ENCODE measurements at places on chromosomes 7 and 10.

- DNase-seq: no peak
Measured at GRCh38 chr7:141208539-141208938, 134.7 kb downstream of the TMEM178B start.

GRCh38 chr10:126732868-126733267 is 62.4 kb upstream of the C10orf90 start:
- DNase-seq: no peak

DNA sequence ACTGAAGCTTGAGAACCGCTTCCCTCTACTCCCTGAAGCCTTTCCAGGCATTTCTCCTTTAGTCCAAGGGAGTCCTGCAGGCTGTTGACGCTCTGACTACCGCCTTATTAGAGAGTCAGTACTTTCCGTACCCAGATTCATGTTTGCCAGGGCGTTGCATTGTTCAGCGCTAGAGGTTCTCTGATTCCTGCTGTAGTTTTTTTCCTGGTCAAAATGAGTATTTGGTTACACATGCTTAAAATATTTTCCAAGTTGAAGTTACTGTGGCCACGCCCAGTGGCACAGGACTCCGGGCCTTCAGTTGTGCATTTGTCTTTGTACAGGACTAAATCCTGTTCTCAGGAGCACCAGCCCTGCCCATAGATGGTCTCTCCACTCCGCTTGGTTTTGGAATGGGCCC is 7.9 kb downstream of the MTURN start:
- no peak for DNase-seq

DNA sequence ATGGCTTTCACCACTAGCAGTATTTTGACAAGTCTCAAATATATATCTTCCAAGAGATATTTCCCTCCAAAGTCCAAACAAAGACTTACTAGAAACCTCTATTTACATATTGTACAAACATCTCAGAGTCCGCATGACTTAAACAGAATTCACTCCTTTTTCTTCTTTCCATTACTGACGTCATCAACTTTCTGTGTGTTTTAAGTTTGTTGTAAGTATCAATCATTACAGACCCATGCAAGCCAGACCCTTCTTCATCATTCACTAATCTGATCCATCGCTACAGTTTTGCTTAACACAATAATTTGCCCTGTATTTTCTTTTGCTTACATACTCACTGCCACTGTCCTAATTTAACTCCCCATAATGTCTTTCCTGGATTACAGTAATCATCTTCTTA is 51.9 kb downstream of the SEMA3A start:
- no peak for DNase-seq

Data from activated CD4-positive, alpha-beta T cell treated with anti-CD3 and anti-CD28 coated beads for 48 hours (primary cell).